ENCODE measurements at places on chromosomes 1 and 21.

DNA sequence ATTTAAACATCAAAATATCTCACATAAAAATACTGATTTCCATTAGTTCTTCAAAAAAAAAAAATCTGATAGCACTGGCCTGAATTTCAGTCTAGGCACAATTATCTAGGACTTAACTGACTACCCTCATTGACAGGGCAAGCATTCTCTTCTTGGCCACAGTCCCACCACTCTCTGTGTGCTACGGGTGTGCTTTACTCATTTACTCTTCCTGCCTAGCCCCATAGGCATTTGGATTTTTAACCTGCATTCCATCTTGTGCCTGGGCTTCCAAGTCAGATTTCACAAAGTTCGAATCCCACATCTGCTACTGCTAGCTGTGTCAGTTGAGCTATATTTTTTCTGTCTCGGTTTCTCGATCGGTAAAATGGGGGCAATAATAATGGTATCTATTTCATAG is 38.0 kb downstream of the PTPN14 start:
- no peak for DNase-seq

DNA sequence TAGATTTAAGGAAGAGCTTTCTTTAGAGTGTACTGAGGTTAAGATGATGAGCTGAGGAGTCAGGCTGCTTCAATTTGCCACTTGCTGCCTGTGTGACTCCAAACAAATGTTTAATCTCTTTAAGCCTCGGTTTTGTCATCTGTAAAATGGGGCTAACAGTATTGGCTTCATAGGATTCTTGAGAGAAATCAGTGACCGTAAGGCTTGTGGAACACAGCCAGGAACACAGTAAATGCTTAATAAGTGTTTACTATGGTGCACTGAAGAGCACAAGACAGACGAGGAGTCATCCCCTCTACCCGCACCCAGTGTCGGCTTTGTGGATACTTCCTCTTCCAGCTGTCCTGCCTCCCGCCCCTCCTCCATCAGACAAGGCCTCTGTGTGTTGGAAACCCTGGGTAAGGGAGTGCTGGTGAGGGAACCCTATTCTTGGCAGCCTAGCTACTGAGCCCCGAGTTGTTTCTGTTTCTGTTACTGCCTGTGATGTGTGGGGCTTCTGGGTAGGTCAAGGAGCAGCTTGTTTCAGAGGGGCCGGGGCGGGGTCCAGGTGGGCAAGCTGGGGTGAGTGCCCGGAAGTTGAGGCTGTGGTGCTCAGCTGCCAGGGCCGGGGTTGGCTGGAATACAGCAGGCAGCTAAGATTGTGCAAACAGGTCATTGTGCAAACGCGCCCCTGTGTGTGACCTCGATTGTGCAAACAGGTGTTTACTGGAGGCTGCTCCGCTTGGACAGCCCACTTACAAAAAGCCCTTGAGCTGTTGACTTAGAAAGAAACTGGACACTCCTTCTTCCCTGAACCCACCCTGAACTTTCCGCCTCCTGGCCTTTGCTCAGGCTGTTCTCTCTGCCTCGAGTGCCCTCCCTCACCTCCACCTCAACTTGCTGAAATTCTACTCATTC is 4.0 kb upstream of the CSF3R start:
- no peak for DNase-seq

GRCh38 chr1:69377507-69377906 is 190.2 kb upstream of the LRRC7 start:
- DNase-seq: no peak

DNA sequence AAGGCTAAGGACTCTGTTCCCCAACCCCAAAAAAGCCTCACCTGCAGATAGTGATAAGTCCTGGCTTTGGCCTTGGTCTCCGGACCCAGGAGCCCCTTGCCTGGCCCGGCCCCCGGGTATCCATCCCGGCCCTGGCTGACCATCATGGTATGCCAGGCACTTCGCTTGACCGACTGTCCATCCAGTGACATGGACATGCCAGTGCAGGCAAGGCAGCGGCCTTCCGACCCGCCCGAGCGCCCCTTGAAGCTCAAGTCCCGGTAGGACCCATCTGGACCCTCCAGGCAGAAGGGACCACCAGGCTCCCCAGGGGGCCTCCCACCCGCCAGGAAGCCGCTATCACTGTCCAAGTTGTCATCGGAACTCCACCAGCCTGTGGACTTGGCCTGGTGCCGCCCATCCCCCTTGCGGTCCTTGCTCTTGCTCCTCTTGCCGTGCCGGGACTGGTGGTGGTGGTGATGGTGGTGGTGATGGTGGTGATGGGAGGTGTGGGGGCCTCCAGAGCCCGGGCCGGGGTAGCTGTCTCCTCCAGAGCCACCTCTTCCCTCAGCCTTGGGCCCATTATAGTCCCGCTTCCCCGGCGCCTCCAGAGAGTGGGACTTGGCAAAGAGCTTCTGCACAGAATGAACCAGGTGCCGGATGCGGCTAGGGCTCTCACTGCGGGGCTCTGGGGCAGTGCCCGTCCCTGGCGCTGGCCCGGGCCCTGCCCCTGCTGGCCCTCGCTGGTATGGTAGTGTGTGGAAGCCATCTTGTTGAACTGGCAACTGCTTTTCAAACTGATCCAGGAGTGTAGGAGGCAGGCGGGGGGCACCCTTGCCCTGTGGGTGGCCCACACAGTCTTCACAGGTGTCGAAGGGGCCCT is 25.0 kb downstream of the DLGAP3 start:
- no peak for DNase-seq

DNA sequence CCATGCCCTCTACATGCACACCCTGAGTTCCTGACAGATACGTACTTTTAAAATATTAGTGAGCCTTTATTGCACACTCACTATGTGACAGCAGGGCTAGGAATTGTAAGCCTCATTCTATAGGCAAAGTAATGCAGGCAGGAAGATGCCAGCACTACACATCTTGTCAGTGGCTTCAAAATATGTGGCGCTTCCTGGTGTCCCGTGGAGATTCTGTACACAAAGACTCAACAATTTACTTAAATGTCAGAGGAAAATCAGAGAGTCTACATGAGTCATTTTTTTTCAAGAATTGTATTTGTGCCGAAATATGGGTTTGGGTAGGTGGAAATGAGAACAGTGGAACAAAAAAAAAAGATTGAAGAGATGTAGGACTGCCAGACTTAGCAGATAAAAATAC is 27.6 kb downstream of the RNASEL start:
- no peak for DNase-seq

DNA sequence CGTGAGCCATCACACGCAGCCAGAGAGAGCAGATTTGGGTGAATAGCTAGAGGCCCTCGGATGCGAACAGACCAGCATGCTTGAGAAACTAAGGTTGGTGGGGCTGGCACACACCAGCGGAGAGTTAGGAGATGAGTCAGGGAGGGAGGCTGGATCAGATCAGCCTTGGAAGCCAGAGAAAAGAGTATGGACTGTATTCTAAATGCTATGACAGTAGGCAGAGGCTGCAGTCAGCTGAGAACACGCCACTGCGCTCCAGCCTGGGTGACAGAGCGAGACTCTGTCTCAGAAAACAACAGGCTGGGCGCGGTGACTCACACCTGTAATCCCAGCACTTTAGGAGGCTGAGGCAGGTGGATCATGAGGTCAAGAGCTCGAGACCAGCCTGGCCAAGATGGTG is 4.0 kb upstream of the PLEKHM2 start:
- DNase-seq: peak; percentile 56

DNA sequence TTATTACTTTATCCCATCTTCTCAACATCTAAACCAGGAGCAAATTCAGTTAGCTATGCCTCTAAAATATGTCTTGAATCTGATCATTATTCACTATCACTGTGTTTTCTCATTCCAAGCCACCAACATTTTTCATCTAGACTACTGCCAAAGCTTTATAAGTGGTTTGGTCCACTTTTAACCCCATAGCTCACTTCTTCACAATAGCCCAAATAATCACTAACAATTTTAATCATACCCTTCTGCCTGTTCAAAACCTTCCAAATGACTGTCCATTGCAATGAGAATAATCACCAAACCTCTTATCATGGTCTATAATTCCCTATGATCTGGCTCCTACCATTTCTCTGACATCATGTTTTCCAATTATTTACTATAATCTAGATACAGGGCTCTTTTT is 149.8 kb upstream of the ZNHIT6 start:
- DNase-seq: no peak

GRCh38 chr1:8047686-8048445 is 21.8 kb upstream of the ERRFI1 start:
- no peak for DNase-seq

- no peak for DNase-seq
These were observed 53.1 kb upstream of the USH2A start for GRCh38 chr1:216476341-216476740.

Data from H54 (cell line).